Ascending aorta (tissue), 2 donors: ENCODE measurements at places on chromosomes 4 and X. TPM values are rescaled to one million over a fixed set of nuclear protein-coding genes. Genes with fewer than 3 reads are reported as not detected.

ZFP92 gene
- 0.96 TPM for total RNA-seq

DNA sequence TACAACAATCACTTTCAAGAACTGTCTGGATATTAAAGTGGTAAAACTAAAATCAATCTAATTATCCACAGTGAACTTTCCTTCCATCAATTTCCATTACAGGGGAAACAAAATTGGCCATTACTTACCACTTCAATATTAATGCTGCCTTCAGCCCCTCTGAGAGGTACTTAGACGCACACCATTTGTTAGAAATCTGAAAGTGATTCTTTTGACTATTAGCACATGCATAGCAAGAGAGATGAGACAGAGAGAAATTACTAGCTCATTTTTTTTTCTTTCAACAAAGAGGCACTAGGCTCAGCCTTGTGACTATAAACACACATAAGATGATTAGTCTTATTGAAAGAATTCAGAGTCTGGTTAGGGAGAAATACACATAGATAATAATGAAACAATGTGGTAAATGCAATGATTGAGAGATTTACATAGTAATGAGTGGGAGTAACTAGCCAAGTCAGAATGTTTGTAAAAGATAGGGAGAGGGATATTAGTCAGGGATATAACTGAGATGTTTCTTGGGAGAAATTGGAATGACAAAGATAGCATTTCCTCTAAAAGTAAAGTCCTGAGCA, 93.3 kb downstream of the YIPF7 start:
- no peak for DNase-seq

AR gene
- total RNA-seq: 16.3 TPM

DNA sequence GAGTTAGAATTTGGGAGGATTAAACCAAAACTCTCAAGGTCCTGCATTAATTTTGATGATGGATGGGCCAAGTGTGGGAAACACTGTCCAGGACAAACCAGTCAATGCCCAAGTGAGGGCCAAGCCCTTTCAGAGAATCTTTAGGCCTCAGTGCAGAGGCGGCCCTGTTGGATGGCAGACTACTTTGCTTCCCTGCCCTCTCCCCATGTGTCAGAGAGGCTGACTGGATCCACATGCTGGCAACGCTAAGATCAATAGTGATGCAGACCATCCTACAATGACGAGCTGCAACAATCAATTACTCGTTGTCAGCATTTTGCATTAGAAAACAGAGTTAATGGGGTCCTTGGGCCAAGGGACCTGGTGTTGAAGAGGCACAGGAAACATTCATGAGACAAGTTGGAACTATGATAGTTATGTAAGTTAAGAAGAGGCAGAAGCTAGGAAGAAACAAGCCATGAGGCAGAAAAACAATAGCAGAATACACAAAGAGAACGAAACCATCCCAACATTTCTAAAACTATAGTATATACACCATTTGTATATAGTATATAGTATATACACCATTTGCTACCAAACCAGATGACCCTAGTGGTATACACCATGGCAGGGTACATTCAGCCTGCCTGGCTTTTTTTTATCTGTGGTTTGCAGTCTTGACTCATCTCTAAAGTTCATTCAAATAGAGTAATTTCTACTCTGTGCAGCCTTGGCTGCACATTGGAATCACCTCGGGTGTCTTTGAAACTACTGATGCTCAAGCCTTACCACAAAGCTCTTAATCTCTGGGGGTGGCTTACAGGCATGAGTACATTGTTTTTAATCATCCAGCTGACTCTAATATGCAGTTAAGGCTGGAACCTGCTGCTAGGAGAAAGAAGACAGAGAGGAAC, 147.7 kb upstream of the GYPA start:
- no peak for DNase-seq

SERPINA7 gene
- 0.75 TPM for total RNA-seq

DNA sequence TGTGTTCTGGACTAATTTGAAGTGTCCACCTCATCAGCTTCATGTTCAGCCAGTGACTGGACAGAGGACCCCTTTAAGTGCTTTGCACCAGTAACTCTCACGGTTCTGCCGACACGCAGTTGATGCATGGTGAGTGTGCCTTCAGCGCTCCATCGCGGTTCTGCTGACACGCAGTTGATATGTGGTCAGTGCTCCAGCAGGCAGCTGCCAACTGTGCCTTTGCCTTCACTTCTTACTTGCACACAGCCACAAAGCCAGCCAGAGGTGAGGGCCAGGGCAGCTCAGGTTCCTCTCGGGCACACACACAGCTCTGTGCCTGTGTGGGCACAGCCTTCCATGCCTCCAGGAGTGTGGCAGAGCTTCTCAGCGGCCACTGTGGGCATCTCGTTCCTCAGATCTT, 12.4 kb downstream of the NKX1-1 start:
- DNase-seq: no peak

DNA sequence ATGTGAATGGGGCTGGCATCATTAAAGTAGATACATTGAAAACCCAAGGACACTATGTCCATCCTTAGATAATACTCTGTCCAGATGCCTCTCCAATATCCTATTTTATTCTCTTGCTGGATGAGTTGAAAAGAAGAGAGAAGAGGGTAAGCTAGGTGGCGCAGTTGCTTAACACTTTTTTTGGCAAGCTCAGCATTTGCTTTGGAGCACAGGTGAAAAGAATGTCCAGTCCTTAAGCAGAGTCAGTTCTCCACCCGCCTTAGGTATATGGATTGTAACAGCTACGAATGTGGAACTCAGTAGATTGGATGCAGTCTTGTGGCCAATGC, 208.4 kb downstream of the NWD2 start:
- no peak for DNase-seq

CENPI gene
- total RNA-seq: not detected

DNA sequence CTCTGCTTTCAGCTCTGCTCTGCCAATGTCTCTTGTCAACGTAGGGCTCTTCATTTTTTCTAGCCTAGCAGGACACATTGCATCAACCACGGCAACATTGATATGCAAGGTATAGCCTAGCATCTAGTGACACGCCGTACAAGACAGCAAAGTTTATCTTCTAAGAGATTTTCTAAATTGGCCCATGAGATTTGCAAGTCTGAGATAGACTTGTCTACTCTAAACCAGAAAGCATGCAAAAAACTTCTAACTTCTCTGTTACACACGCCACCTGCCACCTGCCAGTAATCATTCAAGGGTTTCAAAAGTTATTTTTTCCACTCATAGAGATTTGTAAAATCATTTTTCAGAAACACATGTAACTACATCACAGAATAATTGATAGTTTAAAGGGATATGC, 1265.7 kb downstream of the C4orf33 start:
- DNase-seq: no peak

DNA sequence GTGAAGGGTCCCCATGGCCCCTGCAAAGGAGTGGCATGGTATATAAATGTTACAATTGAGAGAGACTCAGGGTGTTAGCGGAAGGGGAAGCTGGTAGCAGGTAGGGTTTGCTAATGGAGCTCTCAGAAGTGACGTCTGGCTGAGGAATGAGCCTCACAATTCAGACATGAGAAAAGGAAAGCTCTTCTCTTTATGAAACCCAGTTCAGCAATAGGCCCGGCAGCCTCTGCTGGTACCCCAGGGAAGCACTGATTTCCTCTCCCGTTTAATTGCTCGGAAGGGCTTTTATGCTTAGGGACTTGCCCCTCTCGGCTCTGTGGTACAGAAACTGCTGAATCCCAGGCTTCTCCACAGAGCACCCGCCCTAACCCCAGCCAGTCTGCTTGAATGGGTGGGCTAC, 19.4 kb upstream of the AFAP1 start:
- DNase-seq: no peak

COL25A1 gene
- 5.6 TPM for total RNA-seq

SYP gene
- 0.53 TPM for total RNA-seq

DNA sequence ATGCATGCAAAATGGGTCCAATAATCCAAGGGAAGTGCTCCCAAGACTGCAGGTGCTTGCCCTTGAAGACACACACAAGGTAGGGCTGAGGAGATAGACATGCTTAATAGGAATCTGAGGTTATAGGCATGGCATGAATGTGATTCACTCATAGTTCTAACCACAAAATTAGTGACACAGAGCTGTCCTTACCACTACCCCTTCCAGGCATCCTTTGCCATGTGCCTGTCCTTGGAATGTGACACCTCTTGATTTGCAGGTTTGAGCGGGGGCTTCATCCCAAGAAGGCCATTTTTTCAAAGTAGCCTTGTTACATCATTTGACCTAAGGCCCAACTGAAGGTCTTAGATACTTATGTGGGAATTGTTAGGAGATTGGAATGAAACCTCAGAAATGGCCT, 112.5 kb downstream of the CCNG2 start:
- DNase-seq: no peak

- DNase-seq: no peak
Measured at GRCh38 chr4:169131556-169132208, 121.6 kb upstream of the CBR4 start.

DNA sequence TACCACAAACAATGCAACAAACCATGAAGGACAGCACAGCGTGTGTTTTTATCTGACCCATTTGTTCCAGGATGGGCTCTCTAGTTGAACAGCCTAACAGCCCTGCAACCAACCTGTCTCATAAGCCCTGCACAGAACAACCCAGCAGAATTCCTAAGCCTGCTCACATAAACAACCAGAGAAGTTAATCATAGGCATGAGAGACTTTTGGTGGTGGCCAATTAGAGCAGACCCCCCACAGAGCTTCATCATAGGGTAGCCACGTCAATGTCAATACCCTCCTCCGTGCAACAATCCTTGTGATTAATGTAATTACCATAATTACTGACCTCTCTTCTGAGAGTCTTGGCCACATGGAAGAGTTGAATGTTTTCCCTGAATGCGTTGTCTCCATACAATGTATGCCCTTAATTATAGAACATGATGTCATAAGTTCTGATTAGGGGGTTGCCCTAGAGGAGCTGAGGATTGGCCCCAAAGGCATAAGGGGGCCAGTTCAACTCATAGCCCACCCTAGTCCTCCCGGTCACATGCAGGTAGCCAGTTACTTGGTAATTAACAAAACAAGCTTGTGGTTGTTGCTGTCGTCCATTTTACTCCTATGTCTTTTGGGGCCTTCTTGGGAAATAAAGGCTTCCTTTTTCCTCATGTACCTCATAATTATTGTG, 92.7 kb downstream of the SYNPO2 start:
- DNase-seq: no peak

MND1 gene
- not detected for total RNA-seq

GRCh38 chrX:66013194-66013816, 26.6 kb downstream of the VSIG4 start:
- no peak for DNase-seq

GRCh38 chr4:13329340-13329850, 154.7 kb downstream of the RAB28 start:
- DNase-seq: no peak

MAGEA10 gene
- not detected for total RNA-seq

GPR82 gene
- not detected for total RNA-seq

- no peak for DNase-seq
Measured at GRCh38 chr4:124067046-124067445, 645.5 kb downstream of the ANKRD50 start.

PCDH18 gene
- 31.6 TPM for total RNA-seq

GRCh38 chrX:150436195-150436594, 73.1 kb downstream of the MAMLD1 start:
- DNase-seq: no peak

- no peak for DNase-seq
Measured at GRCh38 chr4:70831293-70831692, 8.4 kb downstream of the GRSF1 start.
